ENCODE measurements at places on chromosomes 6 and 20.
A peak's percentile ranks its signal among the peaks of the same experiment; 100 is the strongest.

GRCh38 chr6:138293428-138294395 lies 75.4 kb upstream of the PBOV1 start:
- no peak for DNase-seq

GRCh38 chr20:53647286-53647821 lies 53.7 kb upstream of the ZNF217 start:
- DNase-seq, result no peak

DNA sequence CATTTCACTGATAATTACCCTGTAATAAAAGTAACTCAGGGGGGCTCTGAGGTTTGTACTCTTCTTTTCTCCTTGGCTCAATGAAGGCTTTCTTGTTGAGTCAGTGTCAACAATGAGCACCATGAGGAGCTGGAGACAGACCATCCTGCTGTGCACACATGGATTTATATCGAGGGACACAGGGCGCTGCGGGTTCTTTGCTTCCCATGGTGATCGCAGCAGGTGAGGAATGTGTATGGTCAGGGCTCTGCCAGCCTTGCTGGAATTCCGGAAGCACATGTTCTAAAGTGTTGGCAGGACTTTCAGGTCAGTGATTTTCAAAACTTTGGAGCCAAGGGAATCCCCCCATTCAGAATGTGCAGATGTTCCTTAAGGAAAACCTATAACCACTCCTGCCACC lies 27.1 kb downstream of the SMOC2 start:
- DNase-seq, result no peak

DNA sequence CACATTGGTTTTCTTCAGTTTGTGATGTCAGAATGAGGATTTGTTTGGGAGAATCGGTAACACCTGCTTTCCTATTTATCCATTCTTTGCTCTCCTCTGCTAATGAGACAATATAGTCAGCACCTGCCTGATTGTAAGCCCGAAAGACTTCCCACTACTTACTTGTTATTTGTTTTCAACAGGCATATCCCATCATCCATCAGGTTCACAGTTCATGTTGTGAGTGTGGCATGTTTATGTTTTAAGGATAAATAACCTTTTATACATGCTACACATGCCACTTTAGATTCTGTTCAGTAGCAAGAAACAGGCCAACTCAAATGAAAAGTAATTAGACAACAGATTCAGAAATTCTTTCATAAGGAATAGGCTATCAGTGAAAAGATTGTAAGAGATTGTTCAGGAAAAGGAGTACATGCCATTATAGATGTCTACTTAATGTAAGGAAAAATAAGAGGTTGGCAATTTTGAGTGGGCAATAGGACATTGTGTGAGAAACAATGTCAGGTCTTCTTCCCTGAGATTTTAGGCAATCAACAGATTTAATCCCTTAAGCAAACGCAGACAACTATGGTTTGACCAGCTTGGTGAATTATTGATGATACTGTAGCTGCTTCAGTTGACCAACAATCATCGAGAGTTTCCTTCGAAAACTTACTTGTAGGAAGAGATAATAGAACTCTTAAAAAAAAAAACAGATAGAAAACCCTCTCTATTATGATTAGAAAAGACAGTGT lies 7.9 kb upstream of the GPRC6A start:
- DNase-seq, result no peak

- DNase-seq, result no peak
Measured at GRCh38 chr6:41286544-41287346, at the start of gene TREM1. TREM1 (minus strand) TSS chr6:41286682; CDS start chr6:41286655, 27 bp downstream.

GRCh38 chr6:53651764-53652401 lies 13.7 kb downstream of the KLHL31 start:
- peak; percentile 78 for DNase-seq

- no peak for DNase-seq
Measured at GRCh38 chr20:34570859-34571306, 12.4 kb downstream of the MAP1LC3A start.

GRCh38 chr6:25635886-25636317 lies 16.1 kb upstream of the SCGN start:
- DNase-seq, result no peak

- no peak for DNase-seq
Measured at GRCh38 chr20:43831481-43832065, 83.1 kb upstream of the TOX2 start.

DNA sequence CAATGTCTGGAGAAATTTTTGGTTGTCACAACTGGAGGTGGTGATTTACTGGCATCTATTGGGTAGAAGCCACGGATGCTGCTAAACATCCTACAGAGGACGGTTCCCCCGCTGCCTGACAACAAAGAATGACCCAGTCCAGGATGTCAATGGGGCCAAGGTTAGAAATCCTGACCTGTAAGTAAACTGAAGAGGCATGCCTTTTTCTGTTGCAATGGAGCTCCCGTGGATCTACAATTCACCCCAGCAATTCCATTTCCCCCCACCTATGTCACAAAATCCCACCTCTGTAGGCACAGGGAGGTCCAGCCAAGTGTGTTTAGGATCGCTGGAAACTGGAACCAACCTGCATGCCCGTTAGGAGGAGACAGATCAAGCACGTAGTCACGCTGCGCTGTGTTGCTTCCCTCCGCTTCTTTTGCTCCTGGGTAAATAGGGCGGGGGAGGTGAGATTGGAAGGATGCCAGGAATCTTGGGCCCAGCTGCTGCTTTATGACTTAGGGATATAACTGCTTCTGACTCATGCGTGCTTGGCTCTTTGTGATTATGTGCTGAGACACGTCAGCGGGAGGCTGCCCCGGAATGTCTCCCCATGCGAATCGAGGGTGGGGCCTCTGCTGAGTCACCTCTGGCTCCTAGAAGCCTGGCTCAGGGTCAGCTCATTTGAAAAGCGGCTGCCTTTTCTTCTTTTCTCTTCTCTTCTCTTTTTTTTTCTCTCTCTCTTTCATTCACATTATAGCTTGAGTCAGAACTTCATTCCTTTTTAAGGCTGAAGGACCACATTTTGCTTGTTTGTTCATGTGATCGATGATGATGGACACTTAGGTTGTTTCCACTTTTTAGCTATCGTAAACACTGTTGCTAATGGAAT lies 12.4 kb upstream of the PEDS1 start:
- DNase-seq, result peak; percentile 94

- no peak for DNase-seq
Measured at GRCh38 chr20:62303340-62304226, 786 bp downstream of the ADRM1 start.

GRCh38 chr6:93749191-93749590 lies 329.8 kb upstream of the EPHA7 start:
- no peak for DNase-seq

DNA sequence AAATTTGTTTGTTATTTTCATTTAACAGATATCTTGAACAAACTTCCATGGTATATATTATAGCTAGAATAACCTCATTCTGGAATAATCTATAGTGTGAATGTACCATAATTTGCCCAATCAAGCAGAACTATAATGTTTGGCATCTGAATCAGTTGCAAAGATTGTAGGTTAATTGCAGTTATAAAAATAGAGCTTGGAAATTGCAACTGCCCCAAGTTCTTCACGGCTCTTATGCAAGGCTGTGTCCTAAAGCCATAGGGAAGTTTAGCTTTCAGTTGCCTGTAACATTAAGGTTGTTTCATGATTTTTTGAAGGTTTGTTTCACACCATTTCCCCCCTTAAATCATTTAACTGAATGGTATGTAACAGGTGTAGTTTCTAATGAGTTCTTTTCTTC lies 19.4 kb downstream of the NQO2 start:
- DNase-seq, result no peak

GRCh38 chr20:44720621-44720996 lies 5.4 kb downstream of the CCN5 start:
- DNase-seq, result no peak

DNA sequence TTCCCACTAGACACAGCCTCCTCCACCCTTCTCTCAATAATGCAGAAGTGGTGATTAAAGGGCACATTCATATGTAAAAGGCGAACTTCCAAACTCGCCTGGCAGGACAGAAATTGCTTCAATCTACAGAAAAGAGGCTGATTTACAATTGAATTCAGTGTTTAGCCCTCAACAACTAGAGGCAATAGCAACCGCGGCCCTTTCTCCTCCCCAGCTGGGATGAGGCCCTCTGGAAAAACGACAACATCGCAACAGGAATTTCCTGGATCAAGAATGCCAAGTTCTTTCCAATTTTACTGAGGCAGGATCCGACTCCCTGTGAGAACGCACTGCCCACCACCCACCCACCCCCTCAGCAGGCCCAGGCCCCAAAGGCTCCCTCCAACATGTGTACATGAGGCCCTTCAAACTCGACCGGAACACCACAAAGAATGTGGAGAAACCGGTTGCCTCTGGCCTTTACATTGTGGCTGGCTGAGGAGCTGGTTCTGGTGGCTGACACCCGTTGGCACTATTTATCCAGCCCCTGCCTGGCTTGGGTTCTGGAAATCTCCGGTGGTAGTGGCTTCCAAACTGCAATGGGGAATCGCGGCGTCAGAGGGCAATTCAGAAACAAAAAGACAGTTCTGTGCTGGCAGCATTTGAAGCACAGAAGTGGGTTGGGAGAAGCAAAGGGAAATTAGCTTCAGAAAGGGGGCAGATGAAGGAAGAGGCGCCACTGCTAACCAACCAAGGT lies 36.8 kb downstream of the ZMYND8 start:
- peak; percentile 84 for DNase-seq

DNA sequence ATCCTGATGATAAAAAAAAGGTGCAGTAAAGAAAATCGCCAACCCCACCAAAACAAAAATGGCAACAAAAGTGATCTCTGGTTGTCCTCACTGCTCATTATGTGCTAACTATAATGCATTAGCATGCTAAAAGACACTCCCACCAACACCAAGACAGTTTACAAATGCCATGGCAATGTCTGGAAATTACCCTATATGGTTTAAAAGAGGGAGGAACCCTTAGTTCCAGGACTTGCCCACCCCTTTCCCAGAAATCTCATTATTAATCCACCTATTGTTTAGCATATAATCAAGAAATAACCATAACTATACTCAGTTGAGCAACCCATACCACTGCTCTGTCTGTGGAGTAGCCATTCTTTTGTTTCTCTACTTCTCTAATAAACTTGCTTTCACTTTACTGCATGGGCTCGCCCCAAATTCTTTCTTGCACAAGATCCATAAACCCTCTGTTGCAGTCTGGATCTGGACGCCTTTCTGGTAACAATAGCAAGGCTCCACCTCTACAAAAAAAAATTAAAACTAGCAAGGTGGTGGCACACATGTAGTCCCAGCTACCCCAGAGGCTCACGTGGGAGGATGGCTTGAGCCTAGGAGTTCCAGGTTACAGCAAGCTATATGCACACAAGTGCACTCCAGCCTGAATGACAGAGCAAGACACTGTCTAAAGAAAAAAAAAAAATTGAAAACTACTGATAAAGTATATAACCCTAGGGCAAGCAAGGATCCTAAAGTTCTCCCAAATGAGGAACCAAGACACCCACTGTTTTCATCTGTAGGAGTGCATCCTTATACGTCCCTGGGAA lies 278.8 kb upstream of the JARID2 start:
- no peak for DNase-seq

DNA sequence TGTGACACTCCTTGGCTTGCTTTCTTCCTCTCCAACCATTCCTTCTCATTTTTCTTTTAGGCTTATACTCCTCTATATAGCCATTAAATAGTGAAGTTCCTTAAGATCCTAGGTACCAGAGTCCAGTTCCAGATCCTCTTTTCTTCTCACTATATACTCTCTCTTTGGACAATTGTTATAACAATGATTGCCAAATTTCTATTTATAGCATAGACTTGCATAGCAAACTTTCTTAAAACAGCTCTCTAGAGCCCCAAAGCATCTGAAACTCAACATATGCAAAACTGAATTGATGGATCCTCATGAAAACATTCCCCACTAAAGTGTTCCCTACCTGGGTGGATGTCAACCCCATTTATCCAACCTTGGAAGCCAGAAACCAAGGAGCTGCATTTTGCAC lies 13.4 kb downstream of the PHIP start:
- DNase-seq, result no peak

GRCh38 chr6:15744818-15745402 lies 82.1 kb upstream of the DTNBP1 start:
- no peak for DNase-seq

DNA sequence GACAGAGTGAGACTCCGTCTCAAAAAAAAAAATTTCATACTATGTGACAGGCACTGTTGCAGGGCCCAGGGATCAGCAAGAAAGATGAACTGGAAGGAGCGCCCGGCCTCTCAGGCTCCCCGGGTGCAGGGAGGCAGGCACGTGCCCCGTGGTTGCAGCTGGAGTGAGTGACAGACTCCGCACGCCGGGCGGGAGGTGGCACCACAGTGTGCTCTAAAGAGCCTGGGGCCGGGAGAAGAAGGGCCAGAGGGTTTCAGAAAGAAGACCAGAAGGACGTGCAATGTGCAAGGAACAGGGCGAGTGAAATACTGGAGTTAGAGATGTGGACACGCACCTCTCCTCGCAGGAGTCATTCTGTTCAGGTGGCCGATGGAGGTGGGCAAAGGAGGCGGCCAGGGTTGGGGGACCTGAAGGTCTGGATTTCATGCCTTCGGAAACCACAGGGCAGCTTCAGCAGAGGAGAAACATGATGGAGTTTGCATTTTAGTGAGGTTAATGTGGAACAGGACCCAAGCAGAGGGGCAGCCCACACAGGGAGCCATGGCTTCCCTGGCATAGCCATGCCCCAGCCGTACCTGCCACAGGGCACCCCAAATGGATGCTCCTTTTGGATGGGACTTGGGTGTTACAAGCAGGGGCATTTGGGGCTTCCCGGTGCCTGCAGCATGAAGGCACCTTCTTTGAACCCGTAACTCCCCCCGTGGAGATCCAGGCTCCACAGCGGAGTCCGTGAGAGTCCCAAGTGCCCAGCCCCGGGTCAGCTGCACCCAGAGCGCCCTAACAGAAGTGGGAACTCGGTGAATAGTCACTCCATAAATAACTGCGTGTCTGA lies 226.2 kb downstream of the ERMARD start:
- no peak for DNase-seq

GRCh38 chr20:35248641-35249475 lies 22.4 kb downstream of the MMP24 start:
- DNase-seq, result no peak

- no peak for DNase-seq
Measured at GRCh38 chr20:37303637-37304036, 14.2 kb downstream of the MANBAL start.

GRCh38 chr20:63394069-63394919 lies 33.1 kb upstream of the CHRNA4 start:
- no peak for DNase-seq

- no peak for DNase-seq
Measured at GRCh38 chr6:137843211-137843610, 23.8 kb upstream of the TNFAIP3 start.

DNA sequence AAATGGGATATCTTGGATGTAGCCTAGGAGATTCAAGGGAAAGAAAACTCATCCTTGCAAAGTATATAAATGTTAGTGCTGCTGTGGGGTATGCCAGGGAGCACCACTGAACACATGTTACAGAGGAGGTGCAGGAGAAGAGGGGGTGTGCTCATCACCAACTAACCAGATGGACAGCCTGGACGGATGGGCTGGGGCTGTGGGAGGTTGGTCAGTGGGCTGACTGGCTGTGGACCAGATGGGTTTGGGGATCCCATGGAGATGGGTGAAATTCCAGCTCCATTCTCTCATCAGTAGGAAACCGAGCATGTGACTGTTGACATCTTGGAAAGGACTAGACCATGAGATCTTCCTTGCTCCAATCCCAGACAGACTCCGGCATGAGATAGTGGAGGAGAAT lies 201.0 kb downstream of the LRFN2 start:
- no peak for DNase-seq

Data from left forelimb (tissue), 1 donor.